ENCODE measurements at places on chromosomes 5 and 9.

DNA sequence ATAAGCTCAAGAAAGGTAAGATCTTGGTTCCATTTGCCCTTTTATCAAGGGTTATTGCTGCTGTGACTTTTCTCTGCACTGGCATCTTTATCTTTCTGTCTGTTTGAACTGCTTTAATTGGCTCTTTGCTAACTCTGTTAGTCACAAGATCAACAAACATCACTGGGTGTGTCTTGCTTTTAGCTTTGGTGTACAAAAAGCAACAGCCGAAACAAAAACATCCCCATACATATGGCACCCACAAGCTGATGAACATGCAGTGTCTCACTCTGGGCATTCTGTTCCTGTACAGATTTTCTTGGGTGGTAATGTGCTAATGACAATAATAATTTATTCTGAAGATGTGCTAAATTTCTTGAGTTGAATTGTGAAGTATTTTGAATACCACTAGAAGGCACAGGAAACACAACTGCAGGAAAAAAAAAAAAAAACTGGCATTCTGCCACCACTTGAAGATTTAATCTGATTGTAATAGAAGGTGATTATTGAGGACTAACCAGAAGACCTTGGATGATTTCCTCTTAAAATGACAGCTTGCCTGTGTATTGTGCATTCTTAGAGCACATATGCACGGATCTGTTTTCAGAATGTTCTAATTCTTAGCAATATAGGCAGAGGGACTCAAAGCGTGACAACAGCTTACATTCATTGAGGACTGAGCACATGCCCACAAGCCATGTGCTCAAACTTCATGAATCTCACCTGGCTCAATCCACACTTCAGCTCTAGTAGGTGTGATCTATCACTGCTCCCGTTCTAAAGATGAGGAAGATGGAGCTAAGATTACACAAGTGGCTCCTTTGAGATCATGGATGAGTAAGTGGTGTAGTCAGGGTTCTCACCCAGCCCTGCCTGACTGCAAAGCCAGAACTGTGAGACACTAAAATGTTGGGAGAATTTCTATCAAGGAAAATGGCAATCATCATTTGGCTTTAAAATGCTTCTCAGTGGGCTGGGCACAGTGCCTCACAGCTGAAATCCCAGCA is 96.4 kb downstream of the EBF1 start:
- peak; percentile 67 for DNase-seq

- no peak for DNase-seq
Measured at GRCh38 chr5:91302305-91302704, 80.8 kb downstream of the ARRDC3 start.

DNA sequence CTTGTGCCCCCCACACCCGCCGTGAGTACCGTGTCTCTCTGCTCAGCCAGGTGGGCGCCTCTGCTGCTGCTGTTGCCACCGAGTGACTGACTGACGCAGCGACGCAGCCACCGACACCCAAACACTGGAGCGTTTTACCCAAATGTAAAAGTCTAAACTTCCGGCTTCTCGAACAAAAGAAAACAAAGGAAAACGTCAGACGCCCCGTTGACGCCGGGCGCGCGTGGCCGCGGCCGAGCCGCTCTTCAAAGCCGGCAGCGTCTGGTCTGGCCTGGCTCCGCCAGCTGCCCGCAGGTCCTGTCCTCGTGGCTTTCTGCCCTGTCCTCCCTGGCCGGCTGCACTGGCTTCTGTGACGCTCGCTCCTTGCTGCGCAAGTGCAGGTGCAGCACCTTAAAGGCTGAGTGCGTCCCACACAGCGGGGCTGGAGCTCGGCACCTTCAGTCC is 41.4 kb upstream of the CLPTM1L start:
- DNase-seq, result no peak

DNA sequence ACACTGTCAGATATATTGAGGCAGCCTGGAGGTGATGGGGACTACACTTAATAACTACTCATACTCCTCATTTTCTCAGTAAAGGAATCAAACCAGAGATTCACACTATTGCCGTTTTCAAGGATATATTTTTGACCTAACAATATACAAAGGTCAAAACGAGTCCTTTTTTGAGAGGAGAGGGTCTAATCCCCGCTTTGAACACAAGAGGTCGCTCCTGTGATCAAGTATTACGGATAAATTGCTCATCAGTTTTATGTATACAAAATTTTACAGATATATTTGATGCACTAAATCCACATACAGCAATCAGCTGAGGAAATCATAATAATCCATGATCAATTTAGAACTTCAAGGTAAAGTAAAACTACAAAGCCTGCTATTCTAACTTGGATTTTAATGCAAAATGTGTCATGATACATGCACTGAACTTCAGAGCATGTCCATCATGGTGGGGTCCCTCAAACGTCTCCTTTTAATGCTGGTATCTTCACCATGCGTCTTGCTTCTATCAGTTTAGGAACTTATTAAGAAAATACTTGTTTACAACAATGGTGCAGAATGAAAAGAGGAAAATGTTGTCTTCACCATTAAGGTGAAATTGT is 2.5 kb upstream of the ISL1 start:
- DNase-seq, result no peak

GRCh38 chr9:85067792-85068191 is 398.3 kb downstream of the NTRK2 start:
- DNase-seq, result no peak

- DNase-seq, result no peak
Measured at GRCh38 chr5:180665682-180666404, 16.4 kb upstream of the FLT4 start.

GRCh38 chr9:124196814-124197176 is 61.0 kb upstream of the NEK6 start:
- DNase-seq, result no peak

GRCh38 chr9:113522858-113523257 is 59.3 kb downstream of the RGS3 start:
- no peak for DNase-seq

DNA sequence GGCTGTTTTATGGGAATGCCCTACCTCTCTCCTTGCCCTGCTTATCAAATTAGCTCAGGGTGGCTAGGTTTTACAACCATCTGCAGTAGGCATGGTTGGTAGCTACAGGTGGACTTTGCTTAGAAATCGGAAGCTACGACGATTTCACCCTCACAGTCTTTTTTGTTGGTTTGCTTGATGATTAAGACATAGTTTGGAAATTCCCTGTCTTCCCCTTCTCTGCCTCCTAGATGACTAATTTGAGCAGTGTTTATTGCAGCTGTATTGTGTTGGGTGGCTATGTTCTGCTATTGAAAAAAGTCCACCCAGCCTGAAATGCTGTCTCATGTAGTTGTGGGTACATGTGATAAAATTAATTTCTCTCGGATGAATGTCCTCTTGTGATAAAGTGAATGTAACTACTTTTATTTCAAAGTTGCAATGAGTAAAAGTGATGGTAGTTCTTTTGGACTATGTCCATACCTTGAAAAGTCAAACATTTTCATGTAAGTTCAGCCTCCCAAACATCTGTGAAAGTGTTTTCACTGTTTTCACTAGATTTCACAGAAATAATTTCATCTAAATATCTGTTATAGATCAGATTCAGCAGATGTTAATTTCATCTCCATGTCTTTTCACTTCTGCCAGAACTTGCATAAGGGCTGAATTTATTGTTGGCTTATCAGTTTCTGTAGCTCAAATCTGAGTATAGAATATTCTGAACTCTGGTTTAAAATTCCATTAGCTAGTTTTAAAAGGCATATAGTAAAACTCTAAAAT is 37.3 kb upstream of the FYB1 start:
- DNase-seq, result peak; percentile 70

- DNase-seq, result no peak
Measured at GRCh38 chr5:179767496-179768100, 26.2 kb upstream of the LTC4S start.
